ENCODE measurements at places on chromosomes 12 and 14.

DNA sequence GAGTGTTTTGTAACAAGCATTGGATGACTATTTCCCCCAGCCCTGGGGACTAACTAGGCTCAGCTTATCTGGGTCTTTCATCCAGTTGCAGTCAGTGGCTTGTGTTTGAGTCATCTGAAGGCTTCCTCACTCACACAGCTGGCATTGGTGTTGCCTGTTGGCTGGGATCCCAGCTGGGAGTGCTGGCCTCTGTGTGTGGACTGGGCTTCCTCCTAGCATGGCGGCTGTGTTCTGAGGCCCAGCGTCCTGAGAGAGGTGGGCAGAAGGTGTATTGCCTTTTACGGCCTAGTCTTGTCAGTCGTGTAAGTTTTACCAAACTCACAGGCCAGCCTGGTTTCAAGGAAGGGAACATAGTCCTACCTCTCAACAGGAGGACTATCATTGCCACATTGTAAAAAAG is 28.3 kb upstream of the PPP2R5C start:
- DNase-seq = peak; percentile 43

GRCh38 chr14:37874429-37875109 is 279.1 kb downstream of the TTC6 start:
- DNase-seq = peak; percentile 23

- no peak for DNase-seq
Measured at GRCh38 chr12:93407054-93407962, 29.6 kb downstream of the NUDT4 start.

- no peak for DNase-seq
Measured at GRCh38 chr12:128205758-128206157, 61.2 kb upstream of the TMEM132C start.

GRCh38 chr12:81835783-81836182 is 76.6 kb upstream of the PPFIA2 start:
- no peak for DNase-seq

DNA sequence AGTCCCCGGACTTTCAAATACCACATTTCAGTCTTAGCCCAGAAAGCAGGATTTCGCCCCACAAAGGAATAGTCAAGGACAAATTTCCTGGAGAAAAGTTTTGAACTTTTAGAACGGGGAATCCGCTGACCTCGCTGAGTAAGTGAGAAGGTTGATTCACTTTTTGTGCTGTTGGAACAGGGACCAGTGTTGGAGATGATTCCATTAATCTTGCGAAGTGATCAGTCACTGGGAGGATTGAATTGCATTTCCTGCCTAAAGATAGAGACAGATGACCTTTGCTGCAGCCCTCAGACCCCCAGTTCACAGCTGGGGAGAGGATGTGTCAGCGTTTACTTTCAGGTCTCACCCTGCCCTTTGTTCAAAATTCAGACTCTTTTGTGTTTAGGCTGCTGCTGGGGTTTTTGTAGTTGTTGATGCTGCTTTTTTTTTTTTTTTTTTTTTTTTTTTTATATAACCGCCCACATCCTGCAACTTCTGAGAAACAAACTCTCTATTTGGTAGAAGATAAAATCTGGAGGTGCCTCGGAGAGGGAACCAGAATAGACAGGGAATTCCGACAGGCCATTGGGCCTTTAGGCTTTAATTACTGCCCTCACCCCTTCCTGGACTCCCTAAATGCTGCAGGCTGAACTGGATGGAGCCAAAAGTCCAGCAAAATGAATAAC is 9.8 kb upstream of the KDM2B start:
- peak; percentile 66 for DNase-seq

- DNase-seq = no peak
Measured at GRCh38 chr12:127896661-127897060, 370.3 kb upstream of the TMEM132C start.

DNA sequence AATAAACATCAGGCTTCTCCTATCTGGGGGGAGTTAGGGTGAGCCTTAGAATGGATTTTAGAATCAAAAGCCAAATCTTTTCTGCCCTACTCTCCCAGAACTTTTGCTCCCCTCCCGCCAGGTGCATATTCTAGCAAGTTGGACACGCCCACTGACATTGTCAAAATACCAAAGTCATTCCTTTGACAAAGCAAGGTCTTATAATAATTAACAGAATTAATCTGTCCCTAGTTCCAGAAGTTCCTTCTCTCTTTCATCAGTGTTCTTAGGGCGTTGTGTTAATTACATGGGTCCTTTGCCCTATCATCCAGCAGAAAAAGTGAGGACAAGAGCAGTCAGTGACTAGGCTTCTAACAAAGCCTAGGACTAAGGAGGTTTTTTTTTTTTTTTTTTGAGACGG is 2.4 kb downstream of the PRR13 start:
- DNase-seq = no peak

- DNase-seq = peak; percentile 57
Measured at GRCh38 chr14:55915456-55915855, 202.8 kb upstream of the PELI2 start.

DNA sequence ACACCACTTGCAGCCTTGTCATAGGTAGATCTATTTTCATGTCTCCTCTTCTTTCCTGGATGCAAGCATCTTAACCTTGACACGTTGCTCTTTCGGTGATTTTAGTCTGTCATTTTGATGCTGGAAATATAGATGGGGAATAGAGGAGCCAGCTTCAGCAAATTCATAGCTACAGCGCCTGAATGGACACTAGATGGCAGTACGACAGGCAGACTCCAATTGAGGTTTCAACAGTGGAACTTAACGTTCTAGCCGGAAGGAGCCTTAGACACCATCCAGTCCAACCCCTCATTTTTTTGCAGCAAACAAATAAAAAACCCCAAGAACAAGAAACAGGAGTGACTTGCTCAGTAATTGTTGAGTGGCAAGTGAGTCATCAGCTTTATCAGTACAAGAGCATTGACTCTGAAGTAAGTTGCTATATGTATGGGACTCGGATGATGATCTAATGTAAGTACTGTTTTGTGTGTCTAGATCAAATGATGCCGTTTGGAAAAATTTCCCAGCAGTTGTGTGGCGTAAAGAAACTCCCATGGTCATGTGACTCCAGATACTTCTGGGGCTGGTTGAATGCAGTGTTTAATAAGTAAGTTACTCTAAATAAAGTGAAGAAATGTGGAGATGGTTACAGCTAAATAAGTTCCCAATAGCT is 9.0 kb downstream of the DMAC2L start:
- peak; percentile 95 for DNase-seq

GRCh38 chr12:47824198-47824597 is 4.5 kb upstream of the HDAC7 start:
- no peak for DNase-seq

DNA sequence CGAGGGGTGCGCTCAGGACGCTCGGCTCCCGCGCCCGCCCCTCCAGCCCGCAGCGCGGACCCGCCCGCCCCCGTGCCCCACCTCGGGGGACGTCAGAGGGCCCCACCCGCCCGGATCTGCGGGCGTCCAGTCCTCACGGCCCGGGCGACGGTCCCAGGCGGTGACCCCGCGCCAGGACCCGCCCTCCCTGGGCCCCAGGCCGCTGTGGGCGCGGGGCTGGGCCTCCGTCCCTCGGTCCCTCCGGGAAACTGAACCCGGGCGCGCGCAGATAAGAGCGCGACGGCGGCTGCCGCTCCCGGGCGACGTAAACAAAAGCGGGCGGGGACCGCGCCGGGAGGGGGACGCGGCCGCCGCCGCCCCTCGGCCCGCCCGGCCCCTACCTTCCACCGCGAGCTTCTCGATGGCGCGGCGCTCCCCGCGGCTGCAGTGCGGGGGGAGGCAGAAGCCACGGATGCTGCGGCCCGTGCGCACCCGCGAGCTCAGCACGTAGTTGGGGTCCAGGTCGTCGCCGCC is 1.1 kb downstream of the CKB start:
- DNase-seq = no peak

- peak; percentile 52 for DNase-seq
Measured at GRCh38 chr12:128078301-128078971, 188.5 kb upstream of the TMEM132C start.

GRCh38 chr14:36843410-36843809 is 181.8 kb downstream of the PAX9 start:
- DNase-seq = no peak

DNA sequence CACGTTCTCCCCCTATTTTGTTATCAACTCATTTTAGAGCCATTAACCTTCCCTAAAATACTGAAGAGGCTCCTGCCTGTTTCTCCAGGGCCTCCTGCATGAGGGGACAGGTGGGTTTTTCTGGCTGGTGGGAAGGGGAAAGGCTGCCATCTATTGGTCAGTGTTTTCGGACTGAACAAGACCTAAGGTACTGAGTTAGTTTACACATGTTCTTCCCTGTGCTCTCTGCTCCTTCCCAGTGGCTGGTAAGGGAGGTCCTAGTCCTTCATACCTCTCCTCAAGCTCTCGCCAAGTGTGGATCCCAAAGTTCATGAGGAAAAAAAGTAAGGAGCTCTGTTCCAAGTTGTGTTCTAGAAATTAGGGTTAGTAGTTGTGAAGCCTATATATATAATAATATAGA is 357.5 kb downstream of the FSCB start:
- no peak for DNase-seq

DNA sequence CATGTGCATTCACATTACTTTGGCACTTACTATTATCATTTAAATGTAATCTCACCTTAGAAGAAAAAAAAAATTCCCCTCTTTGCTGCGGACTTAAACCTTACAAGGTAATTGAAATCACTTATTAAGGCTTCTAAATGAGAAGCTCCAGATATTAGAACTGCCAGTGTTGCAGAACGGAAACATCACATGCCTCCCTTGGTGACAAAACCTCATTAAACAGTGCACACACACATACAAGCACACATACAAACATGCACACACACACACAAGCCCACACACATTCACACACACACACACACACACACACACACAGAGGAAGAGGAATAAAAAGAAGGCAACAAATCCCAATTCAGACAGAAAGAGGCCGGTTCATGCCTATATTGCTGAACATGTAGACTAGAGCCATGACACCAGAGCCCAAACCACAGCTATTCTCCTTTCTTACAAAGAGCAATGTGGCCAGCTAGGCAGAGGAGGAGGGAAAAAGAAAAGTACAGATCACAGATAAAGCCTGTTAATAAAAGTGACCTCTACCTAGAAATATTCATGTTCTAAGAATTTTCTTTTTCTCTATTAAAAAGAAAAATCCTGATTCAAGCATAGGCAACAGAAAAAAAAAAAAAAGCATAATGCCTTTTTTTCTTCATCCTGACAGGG is 405.2 kb upstream of the FLRT2 start:
- peak; percentile 14 for DNase-seq

DNA sequence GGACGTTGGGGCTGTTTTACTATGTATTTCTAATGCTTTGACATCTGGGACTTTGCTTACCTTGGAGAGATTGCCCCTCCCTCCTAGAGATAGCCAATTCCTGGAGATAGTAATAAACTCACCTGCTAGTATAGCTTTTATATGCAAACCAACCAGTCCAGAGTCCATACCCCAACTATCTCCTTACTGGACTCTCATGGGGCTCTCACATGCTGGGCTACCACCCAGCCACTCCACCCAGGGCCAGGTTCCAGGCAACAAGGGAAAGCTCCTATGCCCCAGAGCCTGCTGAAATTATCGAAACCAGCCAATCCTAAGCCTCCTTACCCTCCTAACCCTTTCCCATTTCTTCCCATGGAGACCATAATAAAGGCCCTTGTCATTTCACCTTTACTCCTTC is 25.5 kb upstream of the MGP start:
- no peak for DNase-seq

GRCh38 chr12:95802482-95803270 is 12.1 kb upstream of the NTN4 start:
- DNase-seq = peak; percentile 86

GRCh38 chr12:121005346-121005815 is 10.9 kb downstream of the C12orf43 start:
- DNase-seq = no peak

DNA sequence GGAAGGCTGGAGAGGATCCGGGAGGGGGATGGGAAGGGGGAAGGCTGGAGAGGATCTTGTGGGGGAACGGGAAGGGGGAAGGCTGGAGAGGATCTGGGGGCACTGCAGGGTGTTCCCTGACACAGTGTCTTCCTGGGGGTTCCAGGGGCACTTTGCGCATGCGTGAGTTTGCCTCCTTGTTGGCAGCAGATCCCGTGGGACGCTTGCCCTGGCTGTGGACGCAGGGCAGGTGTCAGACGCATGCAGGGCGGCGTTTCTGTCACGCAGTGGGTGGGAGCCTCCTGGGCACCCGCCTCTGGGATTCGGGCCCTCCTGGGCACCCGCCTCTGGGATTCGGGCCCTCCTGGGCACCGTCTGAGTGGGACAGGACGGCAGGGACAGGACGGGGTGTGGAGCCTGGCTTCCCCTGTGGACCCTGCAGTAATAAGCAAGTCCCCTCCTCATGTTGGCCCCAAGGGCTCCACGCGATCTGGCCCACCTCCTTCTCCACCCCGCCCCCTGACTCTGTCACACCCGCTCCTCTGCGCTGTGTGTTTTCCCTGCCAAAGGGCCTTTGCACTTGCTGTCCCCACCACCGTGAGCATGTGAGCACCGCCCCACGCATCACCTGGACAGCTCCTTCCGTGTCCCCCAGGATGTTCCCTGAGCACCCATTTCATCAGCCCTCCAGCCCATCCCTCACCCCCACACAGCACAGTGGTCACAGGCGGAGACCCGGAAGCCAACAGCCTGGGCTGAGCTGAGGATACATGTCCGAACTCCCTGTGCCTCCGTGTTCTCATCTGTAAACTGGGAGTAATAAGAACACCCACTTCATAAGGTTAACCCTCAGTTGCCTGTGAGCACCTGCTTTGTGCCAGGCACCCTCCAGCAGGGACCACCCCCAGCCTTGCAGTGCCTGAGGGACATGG is 4.4 kb downstream of the MMP17 start:
- no peak for DNase-seq

DNA sequence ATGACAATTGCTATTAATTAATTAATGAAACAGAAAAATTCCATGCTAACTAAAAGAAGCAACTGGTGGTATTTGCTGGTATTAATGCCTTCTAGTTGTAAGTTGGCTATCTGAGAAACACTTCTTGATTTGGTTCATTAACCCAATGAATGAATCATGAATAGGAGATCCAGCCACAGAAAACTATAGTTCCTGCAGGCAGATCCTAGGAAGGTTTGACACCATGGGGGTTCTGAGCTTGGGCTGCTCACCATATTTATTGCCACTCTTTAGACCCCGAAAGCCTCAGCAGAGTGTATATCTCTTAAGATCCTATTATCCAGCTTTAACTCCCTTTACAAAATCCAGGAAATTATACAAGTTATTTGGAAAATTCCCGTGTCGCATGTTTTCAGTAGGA is 81.4 kb upstream of the REP15 start:
- no peak for DNase-seq

- DNase-seq = no peak
Measured at GRCh38 chr12:60529261-60529660, 933.4 kb downstream of the SLC16A7 start.

- DNase-seq = no peak
Measured at GRCh38 chr12:16370096-16370495, 22.7 kb downstream of the MGST1 start.

DNA sequence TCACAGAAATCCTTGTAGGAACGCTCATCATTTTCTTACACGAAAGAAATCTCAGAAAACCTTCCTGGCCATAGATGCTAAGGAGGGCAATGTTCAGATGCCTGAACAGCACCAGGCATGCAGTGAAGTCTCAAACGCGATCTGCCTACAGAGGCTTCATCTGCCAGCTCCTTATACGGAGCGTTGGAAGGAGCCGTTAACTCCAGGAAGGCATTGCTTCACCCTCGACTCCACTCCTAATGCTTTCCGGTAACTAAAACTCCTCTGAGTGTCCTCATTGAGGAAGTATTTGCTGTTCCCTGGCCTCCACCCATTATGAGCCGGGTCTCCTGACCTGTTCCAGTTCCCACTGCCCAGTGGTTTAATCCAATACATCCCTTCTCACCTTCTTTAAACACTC is 502.7 kb downstream of the BCL11B start:
- DNase-seq = no peak

- DNase-seq = no peak
Measured at GRCh38 chr14:104224506-104225277, 86.3 kb downstream of the KIF26A start.

All from astrocyte (in vitro differentiated cells and primary cell).